NCI-H1436 treated with DMSO at 0.1 percent for 48 hours (cell line): ENCODE measurements at places on chromosomes 13 and 19.

- DNase-seq, result no peak
Observed at GRCh38 chr19:35508129-35508528, 5.3 kb downstream of the DMKN start.

- no peak for DNase-seq
Observed at GRCh38 chr13:113634279-113635047, 23.5 kb downstream of the ATP4B start.

DNA sequence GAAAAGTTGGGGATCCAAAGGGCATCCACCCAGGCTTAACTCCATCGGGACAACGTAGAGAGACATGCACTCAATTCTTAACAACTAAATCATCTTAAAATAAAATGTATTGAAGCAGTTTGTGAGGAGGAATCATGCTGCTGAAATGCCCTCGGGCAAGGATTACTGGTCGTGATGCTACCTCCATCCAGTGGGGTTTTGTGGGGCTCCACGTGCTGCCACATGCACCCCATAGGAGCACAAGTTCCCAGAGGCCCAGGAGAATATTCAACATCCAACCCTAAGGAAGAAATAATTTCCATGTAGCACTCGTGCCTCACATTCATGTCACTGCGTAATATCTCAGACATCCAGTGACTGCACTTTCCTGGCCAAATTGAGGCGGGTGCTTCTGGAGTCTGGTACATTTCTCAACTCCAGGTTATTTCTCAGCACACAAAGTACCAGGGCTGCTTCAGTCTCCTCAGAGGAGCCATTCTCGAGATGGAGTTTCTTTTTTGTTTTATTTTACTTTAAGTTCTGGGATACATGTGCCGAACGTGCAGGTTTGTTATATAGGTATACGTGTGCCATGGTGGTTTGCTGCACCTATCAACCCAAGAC is 429.8 kb downstream of the FOXO1 start:
- no peak for DNase-seq

DNA sequence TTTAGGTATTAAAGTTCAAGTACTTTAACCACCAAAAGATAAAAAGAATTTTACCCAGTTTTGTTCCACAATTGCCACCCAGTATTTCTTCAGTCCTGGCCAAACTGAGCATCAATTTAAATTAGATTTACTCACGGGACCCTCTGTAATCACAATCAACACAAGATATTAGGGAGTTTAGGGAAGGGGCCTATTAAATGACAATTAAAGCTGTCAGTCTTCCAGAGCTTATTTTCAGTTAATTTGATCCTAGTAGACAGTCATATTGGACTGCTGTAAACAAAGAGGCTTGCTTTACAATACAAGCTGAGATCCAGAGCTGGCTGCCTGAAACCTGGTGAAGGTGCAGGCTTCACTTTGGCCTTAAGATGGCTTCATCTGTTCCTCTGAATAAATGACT is 321.2 kb upstream of the NBEA start:
- no peak for DNase-seq

- DNase-seq, result no peak
Observed at GRCh38 chr19:34991542-34992333, 8.4 kb upstream of the GRAMD1A start.

GRCh38 chr19:38182536-38183210 is 41.3 kb downstream of the DPF1 start:
- DNase-seq, result no peak

GRCh38 chr13:30746791-30747190 is 11.4 kb downstream of the ALOX5AP start:
- DNase-seq, result no peak
